ENCODE measurements at places on chromosomes 3 and 15. TPM values are rescaled to one million over a fixed set of nuclear protein-coding genes. Genes with fewer than 3 reads are reported as not detected.

Gene PLA2G4F
- total RNA-seq = 0.23 TPM

Gene CDHR4
- total RNA-seq = 2.0 TPM

Gene PLD1
- 55.2 TPM for total RNA-seq

Gene HRG
- total RNA-seq = not detected

Gene NPRL2
- 19.5 TPM for total RNA-seq
